Frontal cortex (tissue), 4 donors: ENCODE measurements at places on chromosomes 7 and 10. TPM values are rescaled to one million over a fixed set of nuclear protein-coding genes. Genes with fewer than 3 reads are reported as not detected.
A peak's percentile ranks its signal among the peaks of the same experiment; 100 is the strongest.

C10orf105 gene
- total RNA-seq: not detected

CALD1 gene
- 27.3 TPM for total RNA-seq

NPFFR1 gene
- total RNA-seq: 1.2 TPM

SLC29A4 gene
- total RNA-seq: 14.7 TPM

PLEKHA1 gene
- 29.8 TPM for total RNA-seq

TMEM176A gene
- total RNA-seq: 1.2 TPM

TRIM8 gene
- 30.2 TPM for total RNA-seq

ANAPC16 gene
- total RNA-seq: 26.1 TPM

ATE1 gene
- 56.3 TPM for total RNA-seq

CALML5 gene
- not detected for total RNA-seq

ARHGEF5 gene
- 0.82 TPM for total RNA-seq

ZNF239 gene
- 27.3 TPM for total RNA-seq

RPP30 gene
- total RNA-seq: 94.6 TPM

WNT2 gene
- total RNA-seq: 0.41 TPM

DNA sequence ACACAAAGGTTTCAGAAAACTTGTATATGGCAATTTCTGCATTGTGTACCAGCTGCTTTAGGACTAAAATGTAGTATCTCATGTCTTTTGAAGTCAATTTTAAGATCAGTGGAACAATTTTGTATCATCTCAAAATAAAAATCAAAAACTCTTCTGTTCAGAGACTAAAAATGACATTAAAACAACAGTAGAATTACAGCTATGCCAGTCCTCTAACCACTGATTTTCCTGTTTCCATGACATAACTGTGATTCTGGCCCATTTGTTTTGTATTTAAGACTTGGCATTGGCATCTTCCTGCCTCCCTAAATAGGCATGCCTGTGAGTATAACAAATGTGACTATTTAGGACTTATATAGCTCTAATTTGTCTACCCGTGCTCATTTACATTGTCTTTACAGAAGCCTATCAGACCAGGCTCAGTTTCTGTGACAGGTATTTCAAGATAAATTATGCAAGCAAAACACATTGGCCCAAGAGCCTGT is 29.1 kb upstream of the VPS41 start:
- DNase-seq: no peak

- DNase-seq: no peak
Measured at GRCh38 chr7:132846086-132846485, 235.8 kb downstream of the CHCHD3 start.

GRCh38 chr7:130364451-130364850 is 15.8 kb upstream of the CPA1 start:
- no peak for DNase-seq

DNA sequence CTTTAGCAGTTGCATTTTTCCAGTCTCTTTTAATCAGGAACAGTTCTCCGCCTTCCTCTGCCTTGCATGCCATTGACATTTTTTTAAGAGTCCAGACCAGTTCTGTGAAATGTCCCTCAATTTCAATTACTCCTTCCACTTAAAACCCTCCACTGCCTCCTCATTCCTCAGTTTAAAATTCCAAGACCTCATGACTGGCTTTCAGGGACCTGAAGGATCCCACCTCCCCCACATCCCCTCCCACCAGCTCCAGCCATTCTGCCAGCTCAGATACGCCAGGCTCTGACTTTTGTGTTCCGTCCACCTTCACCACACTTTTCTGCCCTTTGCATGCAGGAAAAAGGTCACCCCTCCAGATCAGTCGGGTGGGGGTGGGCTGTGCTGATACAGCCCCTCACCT is 8.7 kb downstream of the TNRC18 start:
- DNase-seq: no peak

- DNase-seq: no peak
Measured at GRCh38 chr10:78568620-78569019, 500.1 kb upstream of the ZMIZ1 start.

DNA sequence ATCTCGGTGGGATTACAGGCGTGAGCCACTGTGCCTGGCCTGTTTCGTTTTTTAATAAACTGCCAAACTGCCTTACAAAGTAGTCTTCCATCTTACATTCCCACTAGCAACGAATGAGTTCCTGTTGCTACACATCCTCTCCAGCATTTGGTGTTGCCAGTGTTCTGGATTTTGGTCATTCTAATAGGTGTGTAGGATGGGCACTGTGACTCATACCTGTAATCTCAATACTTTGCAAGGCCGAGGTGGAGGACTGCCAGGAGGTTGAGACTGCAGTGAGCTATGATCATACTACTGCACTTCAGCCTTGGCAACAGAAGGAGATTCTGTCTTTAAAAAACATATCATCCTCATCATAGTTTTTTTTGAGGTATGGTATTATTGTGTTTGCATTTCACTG is 21.4 kb upstream of the RSBN1L start:
- no peak for DNase-seq

GRCh38 chr10:111338805-111339204 is 262.0 kb downstream of the ADRA2A start:
- DNase-seq: no peak

DNA sequence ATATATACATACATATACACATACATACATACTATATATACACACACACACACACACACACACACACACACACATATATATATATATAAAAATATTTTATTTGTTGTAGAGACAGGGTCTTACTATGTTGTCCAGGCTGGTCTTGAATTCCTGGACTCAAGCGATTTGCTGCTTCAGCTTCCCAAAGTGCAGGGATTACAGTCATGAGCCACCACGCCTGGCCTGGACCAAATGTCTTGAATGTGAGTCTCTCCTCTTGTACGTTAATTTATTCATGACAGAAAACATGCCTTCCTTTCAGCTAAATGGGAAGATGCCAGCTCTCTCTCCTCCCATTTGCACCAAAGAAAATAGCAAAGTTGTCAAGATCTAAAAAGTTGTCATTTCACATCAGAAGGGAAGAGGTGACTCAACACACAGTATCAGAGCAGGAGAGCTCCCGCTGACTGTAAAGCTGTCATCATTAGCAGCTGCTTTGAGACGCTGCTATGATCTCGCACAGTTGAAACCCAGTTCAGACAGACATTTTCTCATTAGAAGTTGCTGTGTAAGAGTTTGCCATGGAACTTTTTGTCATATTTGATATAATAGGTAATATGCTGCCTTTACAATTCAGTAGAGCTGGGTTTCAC is 224.3 kb downstream of the SFMBT2 start:
- no peak for DNase-seq

DNA sequence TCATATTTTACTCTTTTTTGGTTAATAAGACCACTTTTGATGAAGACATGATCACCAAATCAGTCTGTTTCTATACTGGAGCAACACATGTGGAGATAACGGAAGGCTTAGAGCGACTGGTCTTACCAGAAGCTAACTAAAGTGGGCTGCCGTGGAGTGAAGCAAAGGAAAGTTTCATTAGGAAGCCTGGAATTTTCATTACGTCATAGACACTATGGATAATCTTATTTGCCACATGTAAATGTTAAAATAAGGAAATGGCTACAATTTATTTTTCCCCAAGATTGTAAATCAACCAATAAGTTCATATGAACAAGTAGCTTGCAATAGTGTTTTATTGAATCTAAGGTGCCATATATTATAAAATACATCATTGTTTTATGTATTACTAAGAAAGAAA is 185.4 kb downstream of the PHTF2 start:
- no peak for DNase-seq

GRCh38 chr7:137987968-137988367 is 13.9 kb downstream of the CREB3L2 start:
- DNase-seq: no peak

- no peak for DNase-seq
Measured at GRCh38 chr10:34698979-34699378, 116.1 kb downstream of the PARD3 start.

- DNase-seq: no peak
Measured at GRCh38 chr10:43344051-43344450, 27.4 kb upstream of the FXYD4 start.

GRCh38 chr10:23379686-23380085 is 35.1 kb upstream of the C10orf67 start:
- no peak for DNase-seq

GRCh38 chr10:8360814-8361509 is 306.5 kb downstream of the GATA3 start:
- DNase-seq: no peak

GRCh38 chr7:19677180-19677579 is 31.7 kb downstream of the POLR1F start:
- DNase-seq: no peak

GRCh38 chr10:62016623-62017490 is 115.4 kb downstream of the ARID5B start:
- no peak for DNase-seq

GRCh38 chr10:56068040-56068439 is 293.0 kb downstream of the ZWINT start:
- no peak for DNase-seq

DNA sequence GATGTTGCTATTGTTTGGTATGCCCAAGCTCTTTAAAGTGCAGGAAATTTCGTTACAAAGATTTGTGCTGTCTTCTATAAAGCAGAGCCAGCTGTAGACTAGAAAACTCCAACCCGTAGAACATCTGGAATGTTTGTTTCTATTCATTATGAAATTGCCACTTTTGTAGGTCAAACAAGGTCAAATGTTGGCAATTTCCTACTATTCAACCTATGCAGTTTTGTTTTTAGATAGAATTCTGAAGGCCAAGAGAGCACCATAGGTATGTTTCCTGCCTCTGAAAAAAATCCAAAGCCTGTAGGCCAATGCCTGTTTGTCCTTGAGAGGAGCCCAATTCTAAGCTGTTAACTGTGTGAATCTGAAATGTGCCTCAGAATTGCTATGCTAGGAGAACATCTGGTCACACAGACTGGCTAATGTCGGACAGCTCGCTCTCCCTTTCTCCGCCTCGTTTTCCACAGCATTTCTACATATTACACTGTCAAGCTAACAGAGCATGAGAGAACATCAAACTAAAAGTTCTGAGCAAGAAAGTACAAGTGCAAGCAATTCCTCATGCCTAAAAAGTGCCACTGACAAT is 267.2 kb upstream of the LRGUK start:
- DNase-seq: no peak

DNA sequence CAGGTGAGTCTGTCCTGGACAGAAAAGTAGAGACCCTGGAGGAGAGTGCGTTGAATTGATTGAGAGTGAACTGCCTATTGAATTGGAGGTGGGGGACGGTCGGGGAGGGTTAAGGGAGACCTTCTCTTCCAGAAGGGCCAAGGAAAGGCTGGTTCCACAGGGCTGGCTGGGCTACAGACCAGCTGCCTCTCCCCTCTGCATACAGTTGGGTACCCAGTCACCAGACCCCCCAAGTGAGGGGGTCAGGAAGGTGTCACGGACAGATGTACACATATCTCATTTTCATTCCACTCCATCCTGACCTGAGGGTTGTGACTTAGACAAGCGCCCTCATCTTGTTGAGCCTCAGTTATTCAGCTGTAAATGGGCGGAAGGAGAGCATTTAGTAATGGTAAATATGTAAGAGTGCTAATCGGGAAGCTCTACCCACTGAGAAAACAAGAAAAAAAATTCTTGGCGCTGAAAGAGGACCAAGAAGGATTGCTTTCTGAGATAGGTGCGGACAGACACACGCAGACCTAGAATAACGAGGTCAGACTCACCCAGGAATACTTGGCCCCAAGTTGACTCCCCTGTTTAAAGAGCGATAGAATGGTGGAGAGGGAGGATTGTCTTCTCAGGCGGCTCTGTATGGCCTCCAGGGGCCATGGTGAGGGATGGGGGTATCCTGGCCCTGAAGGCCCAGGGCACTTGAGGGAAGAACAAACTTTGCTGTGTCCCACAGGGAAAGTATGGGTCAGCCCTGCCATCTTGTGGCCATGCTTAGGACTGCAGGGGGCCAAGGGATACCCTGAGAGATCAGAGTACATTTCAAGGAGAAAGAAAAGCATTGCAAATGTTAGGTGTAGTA is 7.2 kb upstream of the MBL2 start:
- DNase-seq: peak; percentile 59

GRCh38 chr10:123013456-123014419 is 4.9 kb downstream of the ACADSB start:
- DNase-seq: no peak

DNA sequence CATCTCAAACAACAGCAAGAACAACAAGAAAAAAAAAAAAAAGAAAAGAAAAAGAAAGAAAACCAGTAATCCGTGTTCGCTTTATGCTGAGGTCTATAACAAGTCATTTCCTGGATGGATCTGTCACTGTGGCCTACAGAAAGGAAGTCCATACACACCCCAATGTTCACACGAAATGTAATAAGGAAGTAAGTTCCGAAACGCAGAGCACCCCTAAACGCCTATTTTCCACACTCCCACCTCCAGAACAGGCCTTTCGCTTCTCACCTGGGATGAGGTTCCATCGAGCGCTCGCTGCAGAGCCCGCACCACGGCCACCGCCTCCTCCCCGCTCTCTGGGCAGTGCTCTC is 735 bp downstream of the ZNF394 start:
- no peak for DNase-seq

DNA sequence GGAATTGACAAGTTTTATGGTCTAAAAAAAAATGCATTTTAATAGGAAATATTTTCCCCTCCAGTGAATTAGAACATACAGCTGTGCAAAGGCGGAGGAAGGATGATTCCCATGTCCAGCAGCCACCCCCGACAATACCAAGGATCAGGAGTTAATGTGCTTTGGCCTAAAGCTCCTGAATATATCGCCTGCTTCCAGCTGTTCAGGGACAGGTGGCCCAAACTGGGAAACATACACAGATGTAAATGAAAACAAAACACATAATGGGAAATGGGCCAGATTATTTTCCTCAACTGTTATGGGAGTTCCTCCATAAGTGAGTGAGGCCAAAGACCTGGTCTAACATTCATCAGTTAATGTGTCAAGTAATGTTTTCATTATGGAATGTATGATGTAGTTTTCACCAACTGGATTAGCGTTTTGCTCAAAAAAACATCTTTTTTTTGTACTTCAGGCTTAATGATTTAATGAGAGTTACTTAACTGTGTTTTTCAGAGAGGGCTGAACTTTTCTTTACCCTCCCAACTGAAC is 55.1 kb upstream of the LAMB1 start:
- DNase-seq: no peak

- DNase-seq: no peak
Measured at GRCh38 chr10:60369547-60369930, 20.1 kb downstream of the ANK3 start.

GRCh38 chr7:18679261-18679660 is 183.7 kb downstream of the HDAC9 start:
- DNase-seq: no peak

- no peak for DNase-seq
Measured at GRCh38 chr7:128406314-128407232, 3.2 kb downstream of the IMPDH1 start.

GRCh38 chr10:20954519-20954918 is 57.4 kb upstream of the NEBL start:
- DNase-seq: no peak

- DNase-seq: no peak
Measured at GRCh38 chr7:124720195-124720594, 45.4 kb downstream of the GPR37 start.

GRCh38 chr10:86770412-86770960 is 14.1 kb downstream of the BMPR1A start:
- DNase-seq: no peak
